ENCODE measurements at places on chromosomes 2 and 18.

DNA sequence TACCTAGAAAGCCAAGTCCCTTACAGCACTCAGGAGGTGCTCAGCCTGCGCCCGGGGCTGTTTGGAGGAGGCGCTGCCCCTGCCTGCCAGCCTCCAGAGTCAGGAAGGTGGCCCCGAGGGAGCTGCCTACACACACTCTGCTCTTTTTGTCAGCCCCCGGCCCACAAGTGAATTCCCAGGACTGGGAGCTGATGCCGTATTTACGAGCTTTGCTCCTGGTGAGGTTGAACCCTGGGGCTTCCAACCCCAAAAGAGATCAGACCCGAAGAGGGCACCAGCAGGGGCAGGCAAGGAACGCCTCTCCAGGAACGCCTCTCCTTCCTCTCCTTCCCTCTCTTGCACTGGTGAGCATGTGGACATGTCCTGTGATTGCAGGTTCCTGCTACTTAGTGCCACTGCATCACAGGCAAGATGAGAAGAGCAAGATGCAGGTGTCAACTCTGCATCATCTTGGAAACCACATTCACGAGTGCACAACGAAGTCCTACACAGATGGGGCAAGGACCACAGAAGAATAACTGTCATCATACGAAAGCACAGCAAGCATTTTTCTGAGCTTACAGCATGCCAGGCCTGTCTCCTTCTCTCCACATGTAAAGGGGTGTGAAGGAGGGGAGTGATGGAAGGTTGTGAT lies 126.7 kb downstream of the NDUFA10 start:
- DNase-seq = no peak

DNA sequence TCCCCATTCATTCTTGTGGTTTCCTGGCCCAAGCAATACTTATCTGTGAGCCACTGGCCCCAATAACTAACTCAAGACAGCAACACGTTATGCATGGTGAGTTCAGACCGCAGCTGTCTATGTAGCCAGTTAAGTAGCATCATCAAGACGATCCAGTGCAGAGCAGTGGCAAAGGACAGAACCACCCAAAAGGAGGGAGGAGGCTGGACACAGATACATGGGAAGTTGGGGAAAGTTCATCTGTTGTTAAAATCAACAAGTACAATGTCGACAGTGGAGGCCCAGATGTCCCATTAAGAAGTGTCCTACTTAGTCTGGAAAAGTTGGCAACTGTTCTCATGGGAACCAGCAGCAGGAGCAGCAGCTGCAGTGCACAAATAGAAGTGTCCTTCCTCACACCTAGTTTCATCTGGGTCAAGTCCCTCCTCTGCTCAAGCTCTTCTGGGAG lies 106.9 kb upstream of the THOC1 start:
- no peak for DNase-seq

- peak; percentile 23 for DNase-seq
These were observed 233.3 kb upstream of the MGAT5 start for GRCh38 chr2:134020608-134021007.

GRCh38 chr2:129803032-129803431 lies 176.4 kb upstream of the RAB6C start:
- DNase-seq = no peak

DNA sequence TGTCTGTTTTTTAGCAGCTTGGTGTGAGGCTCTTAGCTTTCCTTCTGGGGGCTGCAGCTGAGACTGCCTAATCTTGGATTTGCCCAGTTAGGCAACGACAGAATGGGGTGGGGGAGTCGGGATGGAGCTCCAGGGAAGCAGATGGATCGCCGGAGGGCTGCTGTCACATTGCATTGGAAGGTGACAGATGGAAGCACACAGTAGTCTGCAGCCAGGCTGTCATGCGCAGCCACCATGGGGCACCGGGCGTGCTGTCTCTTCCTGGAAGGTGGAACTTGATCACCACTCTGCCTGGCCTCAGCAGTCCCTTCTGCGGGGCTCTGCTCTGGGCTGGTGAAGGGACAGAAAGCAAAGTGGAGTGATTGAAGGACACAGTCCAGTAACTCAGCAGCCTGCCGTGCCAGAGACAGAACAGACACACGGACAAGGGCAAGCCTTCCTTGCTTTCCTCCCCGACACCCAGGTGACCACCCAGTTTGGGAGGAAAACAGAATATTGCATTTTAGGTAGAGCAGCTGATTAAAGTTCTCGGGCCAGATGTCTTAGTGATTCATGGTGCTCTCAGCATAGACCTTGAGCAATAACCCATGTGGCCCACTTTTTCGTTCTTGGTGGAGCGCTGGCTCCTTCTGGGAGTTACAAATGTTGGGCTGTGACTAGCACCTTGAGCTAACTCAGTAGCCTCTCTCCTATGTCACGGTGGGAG lies 40.9 kb downstream of the RNF144A start:
- no peak for DNase-seq

DNA sequence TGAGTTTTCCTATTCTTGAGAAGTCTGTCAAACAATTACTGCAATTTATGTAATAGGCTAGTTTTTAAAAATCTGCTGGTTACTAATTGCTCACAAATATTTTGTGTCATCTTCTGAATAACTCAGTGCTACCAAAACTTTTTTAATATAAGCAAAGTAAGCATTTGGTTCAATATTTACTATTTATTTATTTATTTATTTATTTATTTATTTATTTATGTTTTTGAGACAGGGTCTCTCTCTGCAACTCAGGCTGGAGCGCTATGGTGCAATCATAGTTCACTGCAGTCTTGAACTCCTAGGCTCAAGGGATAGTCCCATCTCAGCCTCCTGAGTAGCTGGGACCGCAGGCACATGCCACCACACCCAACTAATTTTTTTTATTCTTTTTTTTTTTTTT lies 60.4 kb upstream of the CDH20 start:
- no peak for DNase-seq

DNA sequence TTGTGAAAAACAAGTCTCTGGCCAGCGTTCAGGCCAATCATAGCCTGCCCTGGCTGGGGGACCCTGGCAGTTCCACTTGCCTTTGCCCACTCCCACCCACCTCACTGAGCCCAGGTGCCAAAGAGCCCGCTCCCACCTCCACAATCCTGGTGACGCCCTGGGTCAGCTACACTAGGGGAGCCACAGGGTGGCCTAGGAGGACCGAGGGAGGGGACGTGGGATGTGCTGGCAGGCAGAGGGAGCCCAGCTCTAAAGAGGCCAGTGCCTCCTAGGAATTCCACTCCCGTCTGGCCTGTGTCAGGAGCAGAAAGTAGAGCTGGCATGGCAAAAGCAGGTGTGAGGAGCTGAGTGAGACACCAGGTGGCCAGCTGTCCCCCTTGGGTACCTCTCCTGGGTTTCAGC lies 49.3 kb downstream of the TNS1 start:
- DNase-seq = no peak

DNA sequence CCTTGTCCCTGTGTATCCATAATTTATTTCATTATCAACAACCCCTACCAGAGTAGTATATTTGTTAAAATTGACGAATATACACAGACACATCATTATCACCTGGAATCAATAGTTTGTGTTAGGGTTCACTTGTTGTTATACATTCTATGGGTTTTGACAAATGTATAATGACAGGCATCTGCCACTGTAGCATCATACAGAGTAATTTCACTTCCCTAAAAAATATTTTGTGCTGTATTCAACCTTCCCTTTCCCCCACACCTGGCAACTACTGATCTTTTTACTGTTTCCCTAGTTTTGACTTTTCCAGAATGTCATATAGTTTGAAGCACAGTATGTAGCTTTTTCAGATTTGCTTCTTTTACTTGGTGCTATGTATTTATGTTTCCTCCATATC lies 132.0 kb downstream of the ZNF804A start:
- no peak for DNase-seq

- no peak for DNase-seq
These were observed 21.6 kb downstream of the GPD2 start for GRCh38 chr2:156457523-156458517.

DNA sequence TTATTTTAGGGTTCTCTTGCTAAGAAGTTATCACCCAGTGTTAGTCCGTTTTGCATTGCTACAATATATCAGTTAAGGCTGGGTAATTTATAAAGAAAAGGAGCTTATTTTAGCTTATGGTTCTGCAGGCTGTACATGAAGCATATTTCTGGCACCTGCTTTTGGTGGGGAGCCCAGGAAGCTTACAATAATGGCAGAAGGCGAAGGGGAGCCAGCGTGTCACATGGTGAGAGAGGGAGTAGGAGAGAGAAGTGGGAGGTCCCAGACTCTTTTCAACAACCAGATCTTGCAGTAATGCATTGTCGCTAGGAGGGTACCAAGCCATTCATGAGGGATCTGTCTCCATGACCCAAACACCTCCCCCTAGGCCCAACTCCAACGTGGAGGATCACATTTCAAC lies 688.8 kb upstream of the PIK3C3 start:
- no peak for DNase-seq

- DNase-seq = no peak
These were observed at the start of gene LONRF2 for GRCh38 chr2:100321866-100322820. LONRF2 (minus strand) TSS chr2:100322501; CDS start chr2:100322093, 408 bp downstream.

DNA sequence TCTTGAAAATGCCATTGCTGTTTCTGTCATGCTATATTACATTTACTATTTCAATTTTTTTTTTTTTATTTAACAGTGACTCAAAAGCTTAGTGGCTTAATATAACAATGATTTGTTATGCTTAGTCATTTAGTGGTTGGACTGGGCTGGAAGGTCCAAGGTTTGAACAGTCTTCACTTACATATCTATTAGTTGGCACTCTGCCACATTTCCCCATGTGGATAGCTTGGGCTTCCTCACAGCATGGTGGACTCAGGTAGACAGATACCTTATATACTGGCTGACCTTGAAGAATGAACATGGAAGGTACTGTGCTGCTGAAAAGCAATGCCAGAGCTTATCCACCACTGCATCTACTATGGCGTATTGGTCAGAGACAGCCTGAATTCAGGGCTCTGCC lies 909.5 kb upstream of the SOX11 start:
- no peak for DNase-seq

DNA sequence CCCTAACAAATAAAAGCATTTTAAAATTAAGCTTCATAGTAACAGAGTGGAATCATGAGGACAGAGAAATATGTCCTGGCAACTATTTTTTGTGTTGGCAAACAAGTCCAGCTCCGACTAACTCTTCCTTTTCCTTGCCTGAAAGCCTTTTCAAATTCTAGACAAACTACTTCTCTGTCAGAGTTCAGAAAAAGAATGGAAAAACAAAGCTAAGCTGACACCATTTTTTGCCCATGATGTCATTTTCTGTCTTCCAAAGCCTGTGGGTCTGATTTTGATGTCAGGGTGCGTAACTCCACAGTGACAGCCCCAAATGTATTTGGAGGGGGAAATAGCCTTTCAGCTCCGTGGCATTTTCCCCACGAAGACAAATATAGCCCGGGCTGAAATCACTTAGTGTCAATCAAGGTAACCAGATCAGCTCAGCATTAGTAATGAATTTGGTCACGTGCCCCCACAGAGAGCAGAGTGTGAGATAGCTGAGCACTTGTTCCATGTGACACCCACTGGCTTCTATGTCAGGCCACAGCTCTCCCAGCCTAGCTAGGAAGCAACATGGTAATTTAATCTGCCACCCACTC lies 233.0 kb upstream of the SIX2 start:
- no peak for DNase-seq

DNA sequence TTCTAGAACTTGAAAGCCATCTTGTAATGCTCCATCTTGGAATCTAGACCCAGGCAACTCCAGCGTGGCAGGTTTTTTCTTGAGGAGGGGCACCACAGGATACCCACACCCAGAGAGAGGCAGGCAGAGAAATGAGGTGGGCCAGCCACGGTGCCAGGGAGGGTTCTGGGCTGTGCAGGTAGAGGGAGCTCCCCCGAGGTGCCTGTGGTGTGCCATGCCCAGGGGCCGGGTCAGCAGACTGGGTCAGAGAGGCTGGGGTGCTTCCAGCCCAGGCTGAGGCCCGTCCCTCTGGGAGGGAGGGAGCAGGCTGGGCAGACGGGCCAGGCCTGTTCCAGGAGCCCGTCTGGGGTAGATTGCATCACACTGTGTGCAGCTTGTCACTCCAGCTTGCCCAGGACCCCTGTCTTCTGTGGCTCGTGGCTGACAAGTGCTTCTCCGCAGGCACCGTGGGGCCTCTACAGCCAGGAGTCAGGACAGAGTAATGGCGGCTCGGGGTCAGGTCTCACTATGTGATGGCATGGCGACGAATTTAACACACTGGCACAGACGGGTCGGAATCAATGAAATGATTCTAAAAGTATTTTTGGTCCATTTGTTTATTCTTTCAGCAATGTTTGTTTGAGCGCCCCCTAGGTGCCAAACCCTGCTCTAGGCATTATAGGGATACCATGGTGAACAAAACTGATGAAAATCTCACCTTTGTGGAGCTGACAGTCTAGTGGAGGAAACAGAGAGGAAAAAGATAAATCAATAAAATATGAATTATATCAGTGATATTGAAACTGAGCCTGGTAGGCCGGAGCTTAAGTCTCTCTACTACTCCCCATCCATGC lies 144.0 kb downstream of the ACOXL start:
- no peak for DNase-seq

DNA sequence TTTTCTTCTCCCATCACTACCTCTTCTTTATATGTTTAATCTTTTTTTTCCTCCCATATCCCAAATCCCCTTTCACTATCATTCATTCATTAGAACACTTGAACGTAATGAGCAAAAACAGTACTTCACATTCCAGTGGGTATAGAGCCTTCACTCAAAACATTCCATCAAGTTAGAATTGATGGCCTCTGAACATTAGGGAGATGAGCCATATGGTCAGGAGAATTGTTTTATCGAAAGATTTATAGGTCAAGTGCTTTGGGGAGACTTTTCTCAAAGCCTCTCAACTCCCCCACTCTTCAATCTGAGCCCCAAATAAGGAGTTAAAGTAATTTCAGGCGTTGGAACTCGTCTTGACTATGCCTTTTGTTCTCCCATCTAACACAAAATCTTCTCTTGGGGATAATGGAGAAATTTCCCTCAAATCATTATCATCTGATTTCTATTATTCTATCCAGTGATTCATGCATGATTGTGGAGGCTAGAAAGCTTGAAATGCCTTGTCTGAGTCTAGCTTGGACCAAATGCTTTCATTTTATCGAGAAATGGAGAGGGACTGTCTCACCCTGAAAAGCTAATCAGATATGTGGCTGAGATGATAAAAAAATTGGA lies 79.2 kb downstream of the KIAA2012 start:
- DNase-seq = no peak

DNA sequence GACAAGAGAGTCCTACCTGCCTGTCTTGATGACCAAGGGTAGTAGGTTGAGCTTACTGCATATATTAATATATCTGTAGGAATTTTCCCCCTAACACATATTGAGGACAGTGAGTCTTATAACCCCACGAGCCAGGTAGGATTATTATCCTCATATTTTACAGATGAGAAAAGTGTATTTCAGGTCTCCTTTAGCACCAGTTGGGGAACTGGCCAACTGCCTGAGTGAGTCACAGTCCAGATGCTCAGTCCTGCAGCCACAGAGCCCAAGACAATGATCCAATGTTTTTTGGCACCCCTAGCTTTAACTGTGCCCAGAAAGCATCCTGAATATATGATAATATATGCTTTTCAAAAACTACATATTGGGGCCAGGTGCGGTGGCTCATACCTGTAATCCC lies 30.8 kb upstream of the GLS start:
- no peak for DNase-seq

- DNase-seq = no peak
These were observed 247.5 kb downstream of the NBAS start for GRCh38 chr2:15313657-15314056.
